ENCODE measurements at places on chromosomes 6 and 20.
A peak's percentile ranks its signal among the peaks of the same experiment; 100 is the strongest.

DNA sequence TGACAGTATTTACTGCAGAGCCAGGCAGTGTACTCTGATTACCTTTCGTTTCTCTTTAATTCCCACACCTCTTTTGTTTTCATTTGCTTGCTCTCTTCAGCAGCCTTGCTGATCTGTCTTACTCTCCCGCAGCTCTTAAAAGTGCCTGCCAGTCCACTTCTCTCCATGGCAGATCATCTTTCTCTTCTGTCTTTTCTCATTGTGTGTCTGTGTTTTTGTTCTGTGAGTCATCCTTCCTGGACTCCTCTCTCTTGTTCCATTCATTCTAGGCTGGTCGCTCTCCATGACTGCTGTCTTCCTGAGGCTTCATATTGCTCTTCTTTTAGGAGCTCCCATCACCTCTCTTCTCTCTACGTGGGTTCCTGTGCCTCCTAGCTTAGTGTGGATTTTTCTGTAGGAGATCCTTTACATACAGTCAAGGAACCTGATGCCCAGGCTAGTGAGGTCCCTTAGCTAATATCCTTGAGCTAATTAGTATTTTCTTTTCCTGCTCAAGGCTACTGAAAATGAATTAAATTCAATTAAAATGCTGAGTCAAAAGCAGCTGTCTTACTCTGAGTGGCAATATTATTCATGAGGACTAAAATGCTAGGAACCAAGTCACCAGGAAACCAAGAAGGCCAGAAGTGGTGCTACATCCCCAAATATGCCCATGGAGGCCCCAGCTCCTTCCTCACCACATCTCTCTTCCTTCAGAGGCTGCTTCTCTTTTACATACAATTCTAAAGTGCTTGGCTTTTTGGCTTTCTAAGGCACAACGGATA, 86.1 kb downstream of the SLX4IP start:
- DNase-seq, result peak; percentile 62

DNA sequence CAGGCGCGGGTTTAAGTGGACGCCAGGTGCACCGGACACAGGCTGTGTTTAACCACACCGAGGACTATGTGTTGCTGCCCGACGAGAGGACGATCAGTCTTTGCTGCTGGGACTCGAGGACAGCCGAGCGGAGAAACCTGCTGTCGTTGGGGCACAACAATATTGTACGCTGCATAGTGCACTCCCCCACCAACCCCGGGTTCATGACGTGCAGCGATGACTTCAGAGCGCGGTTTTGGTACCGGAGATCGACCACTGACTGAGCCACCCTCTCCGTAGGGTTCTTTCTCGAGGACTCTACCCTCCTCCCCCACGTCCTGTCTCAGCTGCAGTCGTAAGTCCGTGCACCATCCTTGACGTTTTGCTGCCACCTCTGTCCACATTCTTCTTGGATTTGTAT, 8.6 kb upstream of the CASS4 start:
- no peak for DNase-seq

DNA sequence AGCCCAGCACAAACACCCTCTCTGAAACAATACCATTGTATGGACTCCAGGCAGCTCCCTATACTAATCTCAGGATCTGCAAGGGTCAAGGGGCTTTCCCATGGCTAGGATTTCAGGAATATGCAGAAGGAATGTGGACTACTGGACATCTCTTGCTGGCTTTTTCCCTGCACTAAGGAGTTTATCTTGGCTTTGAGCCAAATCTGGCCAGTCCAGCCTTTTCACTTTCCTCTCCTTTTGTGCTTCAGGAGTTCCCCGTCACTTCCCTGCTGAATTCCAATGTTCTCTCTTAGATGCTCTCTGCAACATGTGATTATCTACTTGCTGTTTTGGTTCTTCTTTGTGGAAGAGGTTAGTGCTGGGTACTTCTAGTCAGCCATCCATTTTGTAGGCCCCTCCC, 568.2 kb downstream of the HDGFL1 start:
- no peak for DNase-seq

DNA sequence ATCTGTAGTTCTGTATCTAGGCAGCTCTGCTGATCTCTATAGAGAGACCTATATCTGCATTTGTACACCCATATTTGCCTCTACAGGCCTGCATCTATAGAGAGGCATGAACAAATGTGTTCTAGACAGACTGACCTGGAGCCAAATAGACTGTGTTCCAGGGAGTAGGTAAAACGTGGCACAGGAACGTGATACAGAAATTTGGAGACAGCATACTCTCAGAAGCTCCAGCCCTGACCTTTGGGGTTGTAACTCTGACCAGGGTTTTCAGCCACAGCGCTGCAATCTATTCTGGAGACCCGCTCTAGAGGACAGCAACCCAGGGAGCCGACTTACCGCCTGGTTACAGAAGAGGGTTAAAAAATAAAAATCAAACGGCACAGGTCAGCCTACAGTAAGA, 983 bp downstream of the RBBP9 start:
- no peak for DNase-seq

- DNase-seq, result no peak
Observed at GRCh38 chr20:62205618-62206387, 14.3 kb downstream of the HRH3 start.
